Stimulated activated CD8-positive, alpha-beta memory T cell treated with anti-CD3 and anti-CD28 coated beads, Interleukin-4, amount 100 ng/mL, for 24 hours (primary cell): ENCODE measurements at places on chromosomes 3 and 15.

DNA sequence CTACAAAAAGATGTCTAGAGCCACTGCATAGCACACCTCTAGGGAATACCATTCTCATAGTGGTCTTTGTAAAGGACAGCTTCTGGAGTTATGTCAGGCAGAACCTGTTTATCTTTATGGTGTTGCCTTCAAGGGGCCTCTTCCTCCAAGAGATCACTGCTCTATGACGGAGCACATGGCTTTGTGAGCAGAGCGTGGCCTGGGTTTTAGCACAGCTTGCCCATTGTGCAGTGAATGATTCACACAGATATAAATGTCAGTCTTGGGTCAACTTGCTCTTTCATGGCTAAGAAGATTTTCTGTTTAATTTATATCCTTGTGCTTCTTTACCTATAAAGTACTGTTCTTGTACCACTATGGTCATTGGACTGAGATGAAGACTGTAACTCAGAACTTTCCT is 41.5 kb upstream of the RBMS3 start:
- no peak for DNase-seq

GRCh38 chr3:58874795-58875194 is 175.0 kb downstream of the CFAP20DC start:
- no peak for DNase-seq

GRCh38 chr3:120649830-120650233 is 32.2 kb downstream of the HGD start:
- no peak for DNase-seq

DNA sequence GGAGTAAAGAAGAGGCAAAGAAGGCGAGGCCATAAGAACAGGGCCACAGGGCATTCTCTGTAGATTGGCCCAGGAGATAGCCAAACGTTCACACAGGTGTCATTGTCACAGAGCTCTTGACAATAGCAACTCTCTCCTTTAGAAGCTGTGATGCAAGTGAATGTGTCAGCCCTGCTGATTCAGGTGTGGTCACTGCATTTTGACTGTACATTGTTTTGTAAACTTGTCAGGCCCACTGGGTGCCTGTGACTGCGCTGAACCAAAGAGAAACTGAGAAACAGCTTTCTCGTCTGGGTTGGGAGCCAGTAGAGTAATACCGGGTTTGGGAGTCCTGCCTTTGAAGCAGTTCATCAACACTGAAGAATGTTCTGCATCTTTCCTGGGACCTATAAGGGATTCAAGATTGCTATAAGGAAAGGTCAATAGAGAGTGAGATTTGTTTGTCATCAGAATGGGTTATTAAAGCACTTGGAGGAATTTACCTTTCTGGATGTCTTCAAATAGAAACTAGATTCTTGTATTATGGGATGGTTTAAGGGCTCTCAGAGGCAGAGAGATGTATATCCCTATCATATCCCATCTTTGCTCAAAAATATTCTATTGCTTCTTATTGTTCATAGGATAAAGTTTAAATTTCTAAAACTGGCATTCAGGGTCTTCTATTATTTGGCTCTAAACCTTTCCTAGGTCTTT is 45.4 kb downstream of the TMEM45A start:
- DNase-seq, result no peak

DNA sequence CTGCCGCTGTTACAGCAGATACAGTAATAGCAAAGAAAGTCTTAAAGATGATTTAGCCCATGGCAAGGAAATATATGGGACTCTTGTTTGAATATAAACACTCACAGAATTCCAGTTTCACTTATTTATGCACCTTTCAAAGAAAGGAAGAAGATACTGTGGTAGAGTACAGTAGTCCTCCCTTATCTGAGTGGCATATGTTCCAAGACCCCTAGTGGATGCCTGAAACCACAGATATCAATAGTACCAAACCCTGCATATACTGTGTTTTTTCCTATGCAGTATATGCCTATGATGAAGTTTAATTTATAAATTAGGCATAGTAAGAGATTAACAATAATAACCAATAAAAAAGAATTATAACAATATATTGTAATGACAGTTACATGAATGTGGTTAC is 8.2 kb downstream of the MAP2K1 start:
- DNase-seq, result no peak

DNA sequence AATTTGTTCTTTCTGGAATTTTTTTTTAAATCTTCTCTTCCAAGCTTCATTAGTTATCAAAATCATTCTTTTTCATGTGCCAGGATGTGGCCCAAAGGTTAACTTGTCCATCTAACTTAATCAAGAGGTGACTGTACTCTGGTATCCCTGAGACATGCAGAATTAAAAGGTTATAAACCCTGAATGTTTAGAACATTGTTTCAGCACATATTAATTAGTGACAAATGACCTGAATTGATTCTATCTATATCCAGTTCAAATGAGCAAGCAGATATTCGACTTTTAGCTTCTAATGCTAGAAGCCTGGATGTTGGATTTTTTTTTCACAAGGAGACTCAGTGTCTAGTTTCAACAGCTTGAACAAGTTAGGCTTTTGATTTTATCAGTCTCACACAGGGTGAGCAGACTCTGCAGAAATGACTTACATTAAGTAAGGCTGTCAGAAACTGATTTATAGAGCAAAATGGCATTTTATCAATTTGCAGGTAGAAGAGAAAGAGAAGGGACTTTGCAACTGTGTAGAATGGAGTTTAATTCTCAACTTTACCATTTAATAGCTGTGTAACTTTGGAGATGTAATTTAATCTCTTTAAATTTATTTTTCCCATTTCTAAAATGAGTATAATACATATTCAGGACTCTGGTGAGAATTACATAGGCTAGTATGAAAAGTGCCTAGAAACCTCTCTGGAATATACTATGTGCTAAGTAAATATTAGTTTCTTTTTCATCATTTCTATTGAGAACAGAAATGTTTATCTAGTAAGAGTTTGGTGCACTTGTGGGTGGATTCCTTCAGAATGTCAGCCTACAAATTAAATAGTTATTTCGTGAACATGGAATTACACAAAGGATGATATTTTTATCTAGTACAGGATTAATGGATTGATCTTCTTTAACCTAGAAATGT is 100.0 kb downstream of the ALCAM start:
- DNase-seq, result no peak

- no peak for DNase-seq
Measured at GRCh38 chr3:33134026-33134625, 20.3 kb downstream of the CRTAP start.

DNA sequence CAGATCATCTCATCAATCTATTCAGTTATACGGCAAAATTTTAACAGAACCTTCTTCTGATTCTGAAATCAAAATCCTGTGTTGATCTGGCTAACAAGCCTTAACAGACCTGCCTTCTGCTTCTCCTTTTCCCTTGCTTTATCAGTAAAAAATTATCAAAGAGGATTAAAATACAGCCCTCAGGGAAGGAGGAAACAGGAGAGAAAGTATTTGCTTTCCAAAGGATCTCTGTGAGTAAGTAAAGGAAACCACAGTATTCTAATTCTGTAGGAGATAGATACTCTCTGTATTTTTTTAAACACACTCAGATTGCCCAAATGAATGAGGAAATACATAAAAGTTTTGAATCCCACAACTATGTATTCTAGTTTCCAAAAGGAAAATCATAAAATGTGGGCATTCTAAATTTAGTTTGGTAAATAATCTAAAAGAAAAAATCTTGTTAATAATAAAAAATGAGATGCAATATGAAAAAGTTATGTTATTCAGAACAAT is 221.8 kb downstream of the ZIC1 start:
- DNase-seq, result no peak

GRCh38 chr15:67121644-67122605 is 56.5 kb downstream of the SMAD3 start:
- DNase-seq, result no peak

GRCh38 chr15:90309020-90309419 is 43.1 kb upstream of the ZNF774 start:
- DNase-seq, result no peak

DNA sequence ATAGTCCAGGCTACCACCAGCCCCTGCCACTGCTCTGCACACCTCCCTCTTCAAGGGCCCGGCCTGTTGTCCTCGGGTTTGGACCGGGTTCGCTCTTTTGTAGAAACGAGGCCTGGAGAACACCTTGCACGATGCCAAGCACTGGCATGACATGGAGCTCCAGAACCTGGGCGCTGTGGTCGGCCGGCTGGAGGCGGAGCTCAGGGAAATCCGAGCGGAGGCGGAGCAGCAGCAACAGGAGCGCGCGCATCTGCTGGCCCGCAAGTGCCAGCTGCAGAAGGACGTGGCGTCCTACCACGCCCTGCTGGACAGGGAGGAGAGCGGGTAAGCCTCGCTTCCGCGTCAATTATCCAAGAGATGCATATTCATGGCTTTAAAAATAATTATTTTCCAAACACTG is 72.4 kb downstream of the BFSP2 start:
- no peak for DNase-seq

- no peak for DNase-seq
Measured at GRCh38 chr3:31142543-31142942, 248.1 kb upstream of the GADL1 start.

- DNase-seq, result no peak
Measured at GRCh38 chr3:50464569-50464968, 38.9 kb downstream of the CACNA2D2 start.

GRCh38 chr3:175287361-175287963 is 428.3 kb downstream of the NAALADL2 start:
- no peak for DNase-seq

DNA sequence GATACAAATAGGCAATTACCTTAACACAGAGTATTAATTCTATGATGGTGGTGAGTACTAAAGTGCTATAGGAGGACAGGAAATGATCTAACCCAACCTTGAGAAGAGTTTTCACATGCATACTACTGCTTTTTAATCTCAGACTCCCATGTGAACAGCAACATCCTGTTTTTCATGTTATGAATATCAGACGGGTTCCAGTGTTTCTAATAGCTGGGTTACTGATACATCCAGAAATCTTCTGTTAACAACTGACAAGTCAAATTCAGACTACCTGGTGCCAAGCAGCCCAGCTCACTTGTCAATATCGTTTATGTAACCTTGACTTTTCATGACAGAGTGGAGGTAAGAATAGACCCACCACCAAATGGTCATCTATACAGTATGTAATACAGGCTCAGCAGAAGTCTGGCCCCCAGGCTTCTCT is 220.2 kb upstream of the COL8A1 start:
- no peak for DNase-seq

DNA sequence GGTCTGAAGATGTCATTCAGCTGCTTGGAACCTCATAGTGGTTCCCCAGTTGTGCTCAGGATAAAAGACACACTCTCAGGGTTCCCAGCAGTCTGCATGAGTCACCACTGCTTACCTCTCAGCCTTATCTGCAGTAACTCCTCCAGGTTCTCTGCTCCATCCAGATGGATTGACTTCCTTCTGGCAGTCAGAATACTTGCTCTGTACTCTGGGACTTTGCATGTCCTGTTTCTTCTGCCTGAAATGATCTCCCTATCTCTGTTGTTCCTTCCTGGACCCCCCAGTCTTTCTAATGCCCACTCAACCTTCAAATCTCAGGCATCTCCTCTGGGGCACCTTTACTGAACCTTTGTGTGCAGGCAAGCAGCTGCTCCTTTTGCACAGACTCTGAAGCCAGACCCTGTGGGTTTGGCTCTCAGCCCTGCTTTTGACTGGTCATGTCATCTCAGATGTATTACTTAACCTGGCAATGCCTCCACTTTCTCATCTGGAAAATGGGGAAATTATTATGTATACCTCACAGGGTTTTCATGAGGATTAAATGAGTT is 38.4 kb downstream of the ITPR1 start:
- no peak for DNase-seq

- no peak for DNase-seq
Measured at GRCh38 chr15:58361273-58361759, 70.5 kb upstream of the LIPC start.

DNA sequence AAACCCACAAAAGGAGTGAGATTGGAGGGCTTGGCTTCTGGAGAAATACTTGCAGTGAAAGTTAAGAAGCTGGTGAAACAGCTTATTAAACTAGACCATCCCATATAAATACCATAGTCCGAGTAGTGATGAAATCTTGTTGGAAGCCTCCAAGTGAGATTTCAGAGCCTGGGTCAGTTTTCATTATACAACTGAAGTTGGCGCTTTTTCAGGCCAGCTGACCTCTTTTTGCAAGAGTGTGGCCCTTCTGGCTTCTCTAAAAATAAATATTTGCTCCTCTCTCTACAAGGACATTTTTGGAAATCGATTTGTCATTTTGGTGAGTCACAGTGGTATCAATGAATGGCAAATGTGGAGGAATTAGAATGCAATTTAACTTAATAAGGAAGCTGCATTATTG is 51.2 kb upstream of the THRB start:
- no peak for DNase-seq

- no peak for DNase-seq
Measured at GRCh38 chr3:130933801-130934345, 40.0 kb downstream of the ATP2C1 start.

GRCh38 chr3:186493525-186494255 is 50.5 kb downstream of the CRYGS start:
- no peak for DNase-seq

- DNase-seq, result no peak
Measured at GRCh38 chr3:127137113-127137512, 55.8 kb upstream of the PRR23E start.

GRCh38 chr3:125057186-125057850 is 1.5 kb upstream of the HEG1 start:
- no peak for DNase-seq

DNA sequence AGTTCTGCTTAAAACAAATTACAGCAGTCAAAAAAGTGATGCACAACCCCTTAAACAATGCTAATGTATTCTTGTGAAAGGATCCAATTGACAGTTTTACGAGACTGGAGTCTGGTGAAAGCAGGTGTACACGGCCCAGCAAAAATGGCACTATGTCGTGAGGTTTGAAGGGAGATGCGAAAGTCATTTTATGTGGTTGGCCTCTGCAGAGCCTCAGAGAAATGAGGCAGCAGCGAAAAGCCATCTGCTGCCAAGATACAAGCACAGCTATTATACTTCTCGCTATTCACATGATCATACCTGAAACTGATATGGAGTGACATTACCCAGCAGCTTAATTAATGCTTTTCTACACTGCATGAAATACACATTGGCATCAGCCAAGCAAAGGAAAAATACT is 36.4 kb downstream of the MECOM start:
- no peak for DNase-seq

DNA sequence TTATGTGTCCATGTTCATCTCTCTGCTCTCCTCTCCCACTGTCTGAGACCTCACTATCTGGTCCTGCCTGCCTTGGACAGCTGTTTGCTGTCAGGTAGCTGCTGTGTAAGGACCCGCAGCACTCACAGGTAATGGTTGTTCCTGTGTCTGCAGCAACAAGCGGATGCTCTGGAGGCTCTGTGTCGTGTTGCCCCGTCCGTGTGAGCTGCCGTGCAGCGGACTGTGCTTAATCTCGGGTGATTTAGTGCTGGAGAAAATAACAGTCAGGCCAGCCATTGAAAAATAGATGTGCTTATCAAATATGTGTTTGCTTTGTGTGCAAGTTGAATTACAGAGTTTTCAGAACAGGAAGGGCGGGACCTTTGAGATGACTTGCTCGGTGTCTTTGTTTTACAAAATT is 121.4 kb downstream of the GABRG3 start:
- DNase-seq, result no peak

DNA sequence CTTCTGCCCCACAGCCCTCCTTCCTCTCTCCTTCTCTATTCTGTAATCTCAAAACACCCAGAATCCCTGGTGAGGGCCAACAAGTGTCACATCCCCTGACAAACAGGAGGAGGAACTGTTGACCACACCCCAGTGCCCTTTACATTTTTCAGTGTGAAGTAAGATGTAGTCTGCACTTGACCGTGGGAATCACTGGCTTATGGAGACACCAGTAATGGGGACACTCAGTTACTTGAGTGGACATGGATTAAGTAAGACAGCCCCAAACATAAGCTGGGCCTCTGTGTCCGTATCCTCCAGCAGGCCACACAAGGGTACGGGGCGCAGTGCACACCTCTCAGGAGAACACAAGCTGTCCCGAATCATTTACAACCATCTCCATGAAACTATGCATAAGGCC is 28.4 kb upstream of the LIMD1 start:
- no peak for DNase-seq
